ENCODE measurements at places on chromosomes 4 and X.

GRCh38 chr4:24805067-24805466, 9.7 kb downstream of the SOD3 start:
- no peak for DNase-seq

GRCh38 chr4:188400451-188400850, 261.2 kb downstream of the TRIML1 start:
- no peak for DNase-seq

- no peak for DNase-seq
These were observed 8.6 kb upstream of the ZXDA start for GRCh38 chrX:57918750-57919436.

- DNase-seq = no peak
These were observed 39.5 kb downstream of the RBPJ start for GRCh38 chr4:26360273-26360672.

- no peak for DNase-seq
These were observed 50.0 kb downstream of the C4orf46 start for GRCh38 chr4:158621729-158622128.

- DNase-seq = no peak
These were observed 53.0 kb upstream of the RAPGEF2 start for GRCh38 chr4:159049780-159050375.

- no peak for DNase-seq
These were observed 36.2 kb downstream of the CTBP1 start for GRCh38 chr4:1212546-1213335.

GRCh38 chr4:52704133-52704532, 45.0 kb upstream of the USP46 start:
- DNase-seq = no peak

- DNase-seq = no peak
These were observed 539.6 kb upstream of the DIPK2B start for GRCh38 chrX:45740291-45740690.

- DNase-seq = no peak
These were observed 212.3 kb upstream of the FGF13 start for GRCh38 chrX:138923805-138924204.

- no peak for DNase-seq
These were observed 179.7 kb upstream of the NDP start for GRCh38 chrX:44152852-44153251.

GRCh38 chr4:168615294-168616065, 118.6 kb downstream of the PALLD start:
- DNase-seq = no peak

GRCh38 chr4:35963383-35963782, 280.9 kb downstream of the ARAP2 start:
- DNase-seq = no peak

DNA sequence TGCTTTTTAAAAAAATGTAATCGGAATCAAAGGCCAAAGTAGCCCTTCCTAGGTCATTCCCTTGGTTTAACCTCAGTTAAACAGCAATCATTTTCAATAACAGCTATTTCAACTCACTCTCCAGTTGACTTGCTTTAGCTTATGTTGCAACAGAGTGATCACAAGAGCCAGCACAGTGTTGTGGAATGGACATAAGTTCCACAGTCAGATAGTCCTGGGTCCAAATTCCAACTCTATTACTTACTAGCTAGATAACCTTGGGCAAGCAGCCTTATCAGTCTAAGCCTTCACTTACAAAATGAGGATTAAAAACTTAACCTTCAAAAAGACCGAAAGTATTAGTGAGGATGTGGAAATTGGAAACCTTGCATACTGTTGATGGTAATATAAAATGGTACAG, 9.2 kb upstream of the GPC3 start:
- DNase-seq = no peak

DNA sequence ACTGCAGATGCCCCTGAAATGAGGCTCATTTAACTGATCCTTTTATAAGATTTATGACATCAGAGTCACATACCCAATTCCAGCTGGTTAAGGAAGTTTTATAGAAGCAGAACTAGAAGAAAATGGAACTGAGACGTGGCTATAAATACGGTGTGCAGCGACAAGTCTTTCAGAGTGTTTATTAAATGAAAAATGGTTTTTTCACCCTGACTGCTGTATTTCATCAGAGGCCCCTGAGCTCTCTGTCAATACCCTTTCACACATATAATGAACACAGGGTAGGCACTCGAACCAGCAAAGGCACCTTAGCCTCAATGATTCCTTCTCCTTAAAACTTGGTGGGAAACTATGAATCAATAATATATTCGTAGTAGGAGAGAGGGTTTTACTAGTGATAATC, 380.8 kb upstream of the ANXA10 start:
- no peak for DNase-seq

- no peak for DNase-seq
These were observed 66.0 kb downstream of the MANBA start for GRCh38 chr4:102694791-102695190.

GRCh38 chr4:153661215-153661822, 22.8 kb upstream of the TLR2 start:
- no peak for DNase-seq

DNA sequence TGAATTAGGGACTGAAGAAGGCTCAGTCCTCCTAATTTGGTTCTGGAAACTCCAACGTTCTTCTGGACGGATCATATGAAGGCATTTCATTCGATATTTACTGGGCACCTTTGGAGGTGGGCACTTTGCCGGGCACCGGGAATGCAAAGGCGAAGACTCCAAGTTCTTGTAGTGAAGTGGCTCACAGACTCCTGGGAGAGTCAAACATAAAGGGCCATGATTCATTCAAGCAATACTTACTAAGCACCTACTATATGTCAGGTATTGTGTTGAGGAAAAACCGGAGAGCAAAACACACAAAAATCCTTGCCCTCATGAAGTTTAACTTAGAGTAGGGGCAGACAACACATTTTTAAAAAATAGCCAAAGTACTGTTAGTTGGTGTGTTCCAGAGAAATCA, 17.0 kb upstream of the ERCC6L start:
- DNase-seq = no peak

- DNase-seq = peak; percentile 86
These were observed 83.9 kb downstream of the SNCA start for GRCh38 chr4:89752932-89753598.

DNA sequence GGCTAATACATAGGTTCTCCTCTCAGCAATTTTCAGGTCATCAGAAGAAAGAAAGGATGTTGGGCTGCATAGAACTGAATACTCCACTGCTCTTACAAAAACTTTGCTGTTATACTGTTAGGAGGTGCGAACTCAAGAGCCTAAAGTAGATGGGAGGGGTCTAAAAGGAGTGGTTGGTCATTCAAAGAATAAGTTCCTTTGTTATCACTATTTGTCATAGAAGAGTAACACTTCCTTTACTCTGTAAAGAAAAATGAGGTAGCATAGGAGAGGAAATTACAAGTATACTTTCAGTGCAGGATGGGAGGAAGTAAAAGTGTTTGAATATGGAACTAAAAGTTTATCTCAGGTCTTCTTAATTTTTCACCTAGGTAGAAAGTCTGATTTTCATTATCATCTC, 61.5 kb downstream of the CCNI start:
- DNase-seq = no peak

GRCh38 chr4:172815499-172816164, 353.0 kb upstream of the GALNT7 start:
- no peak for DNase-seq

GRCh38 chr4:26766141-26766540, 94.5 kb upstream of the STIM2 start:
- DNase-seq = no peak

- DNase-seq = no peak
These were observed 246.9 kb upstream of the GPC4 start for GRCh38 chrX:133661962-133662839.

GRCh38 chr4:99885063-99885664, 9.1 kb downstream of the LAMTOR3 start:
- no peak for DNase-seq

GRCh38 chr4:76061982-76062381, 12.5 kb upstream of the ART3 start:
- DNase-seq = no peak

DNA sequence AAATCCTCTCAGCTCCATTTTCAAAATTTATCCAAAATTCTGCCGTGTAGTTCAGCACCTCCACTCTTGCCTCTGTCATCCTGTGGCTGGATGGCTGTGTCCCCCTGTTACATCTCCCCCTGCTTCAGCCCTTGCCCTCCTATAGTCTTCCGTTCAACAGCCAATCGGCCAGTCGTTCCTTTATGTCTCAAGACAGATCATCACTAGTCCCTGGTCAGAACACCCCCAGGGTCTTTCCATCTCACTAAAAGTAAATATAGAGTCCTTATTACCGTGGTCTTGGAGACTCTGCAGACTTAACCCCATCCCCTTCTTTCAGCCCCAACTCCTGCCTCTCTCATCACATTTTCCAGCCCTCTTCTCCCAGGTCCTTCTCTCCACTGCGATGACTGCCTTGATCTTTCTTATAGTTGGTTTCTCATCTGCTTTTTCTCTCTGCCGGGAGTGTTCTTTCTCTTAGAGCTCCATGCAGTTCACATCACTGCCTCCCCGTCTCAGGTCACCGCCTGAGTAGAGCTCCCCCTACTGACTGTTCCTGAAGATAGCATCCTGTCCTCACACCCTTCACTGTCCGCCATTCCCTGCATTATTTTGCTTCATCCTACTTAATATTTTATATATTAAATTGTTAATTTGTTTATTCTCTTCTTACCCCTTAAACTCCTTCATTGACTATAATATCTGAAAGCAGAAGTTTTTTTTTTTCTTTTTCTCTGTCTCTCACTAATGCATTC, 736.9 kb upstream of the MAGEB2 start:
- DNase-seq = no peak

DNA sequence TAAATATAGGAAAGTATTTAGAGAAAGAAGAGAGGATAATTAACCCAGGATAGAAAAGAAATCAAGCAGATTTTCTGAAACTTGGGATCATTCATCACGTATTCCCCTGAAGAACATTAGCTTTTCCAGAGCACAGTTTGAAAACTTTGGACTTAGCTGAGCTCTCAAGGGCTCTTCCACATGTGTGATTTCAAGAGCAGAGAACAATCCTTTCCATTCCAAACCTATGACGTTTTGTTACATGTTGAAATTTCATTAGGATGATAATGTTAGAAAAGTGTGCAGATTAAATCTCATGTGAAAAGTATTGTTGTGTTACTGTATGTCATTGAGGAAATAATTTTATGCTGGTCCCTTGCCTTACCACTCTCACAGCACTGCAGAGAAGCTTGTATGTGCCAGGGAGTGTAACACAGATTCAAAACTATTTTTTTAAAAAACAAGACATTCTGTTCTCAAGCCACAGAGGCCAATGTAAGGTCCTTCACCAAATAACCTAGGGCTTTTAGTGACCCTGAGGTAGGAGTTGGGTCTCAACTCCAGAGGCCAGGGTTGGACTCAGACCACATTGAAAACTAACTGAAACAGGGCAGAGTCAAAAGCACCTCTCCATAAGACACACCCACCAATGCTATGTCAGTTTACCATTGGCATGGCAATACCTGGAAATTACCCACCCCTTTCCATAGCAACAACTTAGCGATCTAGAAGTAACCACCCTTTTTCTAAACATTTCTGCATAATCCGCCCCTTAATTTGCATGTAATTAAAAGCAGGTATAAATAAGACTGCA, 141.3 kb downstream of the ANXA5 start:
- DNase-seq = no peak

GRCh38 chr4:123127875-123128274, 205.5 kb upstream of the NUDT6 start:
- DNase-seq = no peak

DNA sequence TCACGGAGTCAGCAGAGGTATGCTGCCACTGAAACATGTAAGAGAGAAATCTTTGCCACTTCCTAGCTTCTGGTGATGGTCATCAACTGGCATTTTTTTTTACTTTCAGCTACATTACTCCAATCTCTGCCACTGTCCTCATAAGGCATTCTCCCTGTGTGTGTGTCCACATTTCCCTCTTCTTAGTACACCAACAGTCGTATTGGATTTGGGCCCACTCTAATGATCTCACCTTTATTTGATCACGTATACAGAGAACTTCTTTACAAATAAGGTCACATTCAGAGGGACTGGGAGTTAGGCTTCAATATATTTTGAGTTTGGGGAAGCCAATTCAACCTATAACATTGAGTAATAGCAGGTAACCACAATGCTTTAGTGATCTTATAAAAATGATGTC, 649.1 kb downstream of the GRID2 start:
- DNase-seq = no peak

- DNase-seq = no peak
These were observed 138.0 kb downstream of the RBMX2 start for GRCh38 chrX:130539721-130540321.

- DNase-seq = no peak
These were observed 44.6 kb upstream of the LINC00632 start for GRCh38 chrX:140664939-140665338.

- no peak for DNase-seq
These were observed 84.3 kb downstream of the NBDY start for GRCh38 chrX:56813318-56813837.

DNA sequence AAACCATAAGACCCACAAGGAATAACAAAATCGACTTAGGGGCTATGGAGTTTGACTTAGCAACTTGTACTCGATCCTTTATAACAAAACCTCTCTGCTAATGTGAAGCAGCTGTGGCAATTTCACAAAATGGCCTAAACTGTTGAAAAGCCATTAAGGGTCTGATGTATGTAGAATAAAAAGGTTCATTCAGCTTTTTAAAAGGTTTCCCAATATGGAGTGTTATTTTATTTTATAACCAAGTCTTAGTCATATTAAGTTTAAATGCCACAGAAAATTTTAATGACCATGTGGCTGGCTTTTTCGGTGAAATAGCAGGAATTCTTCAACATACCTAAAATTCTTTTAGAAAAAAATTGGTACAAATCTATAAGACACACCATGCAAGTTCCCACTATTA, 291.8 kb upstream of the HAND2 start:
- no peak for DNase-seq

DNA sequence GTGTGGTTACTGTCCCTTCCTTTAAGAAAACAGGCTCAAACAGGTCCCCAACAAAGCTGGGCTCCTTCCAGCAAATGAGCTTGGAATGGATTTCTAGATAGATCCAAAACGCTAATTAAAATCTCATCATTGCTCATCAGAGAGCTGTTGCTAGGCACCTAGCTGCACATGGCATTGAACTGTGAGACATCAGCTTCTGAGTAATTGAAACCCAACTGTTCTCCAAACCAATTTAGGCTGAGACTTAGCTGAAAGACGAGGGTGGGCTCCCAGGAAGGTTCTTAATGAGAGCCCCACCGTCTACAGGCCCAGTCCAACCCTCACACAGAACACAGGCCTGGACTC, 59.1 kb downstream of the FAM184B start:
- no peak for DNase-seq

- DNase-seq = no peak
These were observed 28.5 kb downstream of the SHROOM3 start for GRCh38 chr4:76463568-76463967.

DNA sequence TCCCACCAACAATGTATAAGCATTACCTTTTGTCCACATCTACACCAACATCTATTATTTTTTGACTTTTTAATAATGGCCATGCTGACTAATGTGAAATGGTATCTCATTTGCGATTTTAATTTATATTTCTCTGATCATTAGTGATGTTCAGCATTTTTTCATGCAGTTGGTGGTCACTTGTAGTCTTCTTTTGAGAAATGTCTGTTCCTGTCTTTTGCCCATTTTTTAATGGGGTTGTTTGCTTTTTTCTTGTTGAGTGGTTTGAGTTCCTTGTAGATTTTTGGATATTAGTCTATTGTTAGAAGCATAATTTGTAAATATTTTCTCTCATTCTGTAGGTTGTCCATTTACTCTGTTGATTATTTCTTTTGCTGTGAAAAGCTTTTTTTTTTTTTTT, 36.8 kb upstream of the PDLIM5 start:
- no peak for DNase-seq

- DNase-seq = no peak
These were observed 59.3 kb downstream of the ZNF674 start for GRCh38 chrX:46485897-46486296.

- no peak for DNase-seq
These were observed at the start of gene LPAR4 for GRCh38 chrX:78747489-78747888. TSS of gene LPAR4 (plus strand) at chrX:78747720. CDS start at chrX:78754870, 7,150 bp downstream.
